ENCODE measurements at places on chromosomes 2 and 18.
A peak's percentile ranks its signal among the peaks of the same experiment; 100 is the strongest.

GRCh38 chr18:50558157-50558556, 1.7 kb upstream of the MAPK4 start:
- no peak for DNase-seq

GRCh38 chr2:9820020-9820973, 23.0 kb upstream of the TAF1B start:
- no peak for DNase-seq

DNA sequence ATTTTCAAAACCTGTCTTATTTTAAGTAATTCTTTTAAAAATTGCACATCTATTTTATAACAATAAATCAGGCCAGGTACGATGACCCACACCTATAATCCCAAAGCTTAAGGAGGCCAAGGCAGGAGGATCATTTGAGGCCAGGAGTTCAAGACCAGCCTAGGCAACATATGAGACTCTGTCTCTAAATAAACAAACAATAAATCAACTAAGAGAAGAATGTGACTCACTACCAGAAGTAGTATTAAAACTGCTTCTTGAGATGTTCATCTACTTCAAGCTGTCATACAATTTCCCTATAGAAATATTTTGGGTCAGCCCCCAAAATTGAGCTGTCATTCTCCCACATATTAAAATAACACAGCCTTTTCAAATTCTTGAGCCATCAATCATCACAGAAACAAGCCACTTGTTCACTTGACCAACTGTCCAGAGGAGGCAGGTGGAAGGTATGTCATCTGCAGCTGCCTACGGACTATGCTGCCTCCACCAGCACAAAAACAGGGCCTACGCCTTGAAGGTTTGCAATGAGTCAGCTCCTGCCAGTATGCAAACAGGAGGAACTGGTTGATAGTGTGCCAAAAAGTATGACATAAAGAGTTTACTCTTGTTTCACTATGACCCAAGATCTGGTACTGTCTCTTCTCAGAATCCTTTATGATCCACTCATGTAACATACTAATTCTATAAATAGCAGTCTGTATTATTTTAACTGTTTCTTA, 33.6 kb downstream of the KIDINS220 start:
- DNase-seq = peak; percentile 45

- no peak for DNase-seq
These were observed 96.6 kb upstream of the STK17B start for GRCh38 chr2:196268025-196268424.

- DNase-seq = no peak
These were observed 64.6 kb upstream of the MYO3B start for GRCh38 chr2:170113168-170113894.
